ENCODE measurements at places on chromosomes 3 and 15. TPM values are rescaled to one million over a fixed set of nuclear protein-coding genes. Genes with fewer than 3 reads are reported as not detected.

P3H2 gene
- total RNA-seq = 11.1 TPM

GOLGA8H gene
- total RNA-seq = 0.14 TPM

CCDC54 gene
- total RNA-seq = not detected

DIS3L gene
- 26.7 TPM for total RNA-seq

CCRL2 gene
- 0.09 TPM for total RNA-seq

SCAANT1 gene
- not detected for total RNA-seq

GPR149 gene
- total RNA-seq = not detected

ZMYND10 gene
- total RNA-seq = 0.28 TPM

SRGAP3 gene
- total RNA-seq = 6.7 TPM

TRH gene
- not detected for total RNA-seq

SKOR1 gene
- 0.09 TPM for total RNA-seq

EPHA3 gene
- total RNA-seq = 5.7 TPM

EXOSC7 gene
- total RNA-seq = 67.3 TPM

COX5A gene
- 34.6 TPM for total RNA-seq

SUCNR1 gene
- total RNA-seq = 0.37 TPM

INSYN1 gene
- total RNA-seq = 5.1 TPM

CERS3 gene
- total RNA-seq = 0.14 TPM

ANKUB1 gene
- not detected for total RNA-seq

GOLGA8S gene
- total RNA-seq = under 0.01 TPM

THUMPD3 gene
- total RNA-seq = 64.0 TPM

THSD4 gene
- 33.8 TPM for total RNA-seq
